ENCODE measurements at places on chromosomes 1 and 21. TPM values are rescaled to one million over a fixed set of nuclear protein-coding genes. Genes with fewer than 3 reads are reported as not detected.

The TCHHL1 gene
- not detected for total RNA-seq

The OR2AK2 gene
- total RNA-seq: not detected

The COL6A2 gene
- 1,431 TPM for total RNA-seq

The KRTAP7-1 gene
- total RNA-seq: not detected

The SEC16B gene
- 7.0 TPM for total RNA-seq

The PCP4 gene
- total RNA-seq: not detected

The CA14 gene
- not detected for total RNA-seq

The CDC42BPA gene
- 71.3 TPM for total RNA-seq

The DTL gene
- 1.3 TPM for total RNA-seq

The TDRD5 gene
- total RNA-seq: 0.36 TPM

The ZNF683 gene
- 0.65 TPM for total RNA-seq

The SMIM1 gene
- total RNA-seq: 5.6 TPM

The INTS3 gene
- total RNA-seq: 76.7 TPM

The AMPD1 gene
- total RNA-seq: 0.52 TPM

The RHD gene
- total RNA-seq: not detected

The SERTAD4 gene
- total RNA-seq: 14.6 TPM

The ZC3H11A gene
- total RNA-seq: 86.4 TPM

The AVPR1B gene
- not detected for total RNA-seq

The KRTAP12-2 gene
- not detected for total RNA-seq

The AGPAT3 gene
- 45.5 TPM for total RNA-seq

The SLAMF7 gene
- total RNA-seq: 2.5 TPM

The FYB2 gene
- total RNA-seq: not detected

The KRTAP19-3 gene
- not detected for total RNA-seq

The RNF186 gene
- total RNA-seq: not detected

The TSSK3 gene
- total RNA-seq: 1.7 TPM

The OVAAL gene
- not detected for total RNA-seq

The CRP gene
- total RNA-seq: 0.32 TPM

The PLD5 gene
- total RNA-seq: 9.2 TPM

The WNT3A gene
- not detected for total RNA-seq

The OR2M5 gene
- total RNA-seq: not detected

The TOR1AIP2 gene
- 62.7 TPM for total RNA-seq

The BSND gene
- total RNA-seq: not detected

The UTS2 gene
- 0.27 TPM for total RNA-seq
